ENCODE measurements at places on chromosomes 5 and 9. TPM values are rescaled to one million over a fixed set of nuclear protein-coding genes. Genes with fewer than 3 reads are reported as not detected.

- DNase-seq: peak; percentile 80
Measured at GRCh38 chr5:141757402-141757801, 75.4 kb upstream of the ARAP3 start.

- no peak for DNase-seq
Measured at GRCh38 chr9:27430750-27431535, 93.1 kb upstream of the IFNK start.

- no peak for DNase-seq
Measured at GRCh38 chr5:38373743-38374142, 115.4 kb downstream of the EGFLAM start.

GRCh38 chr9:31736581-31737179, 647.8 kb upstream of the ACO1 start:
- no peak for DNase-seq

- DNase-seq: no peak
Measured at GRCh38 chr5:180910735-180911134, 11.8 kb downstream of the BTNL8 start.

DNA sequence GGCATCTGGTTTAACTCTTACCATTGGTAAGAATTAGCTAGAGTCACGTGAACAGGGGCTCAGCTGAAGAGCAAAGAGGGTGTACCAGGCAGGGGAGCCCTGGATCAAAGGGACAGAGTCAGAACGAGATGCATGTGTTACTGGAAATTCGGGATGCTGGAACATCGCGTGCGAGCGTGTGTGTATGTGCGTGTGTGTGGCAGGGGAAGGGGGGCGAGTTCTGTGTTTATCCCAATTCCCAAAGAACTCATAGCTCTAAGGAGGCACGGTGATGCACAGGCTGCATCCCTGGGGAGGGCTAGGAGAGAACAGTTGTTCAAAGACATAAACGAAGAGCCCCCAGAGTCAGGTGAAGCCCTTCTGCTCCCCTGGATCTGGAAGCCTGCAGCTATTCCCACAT, 353.3 kb downstream of the GADD45G start:
- DNase-seq: no peak

DNA sequence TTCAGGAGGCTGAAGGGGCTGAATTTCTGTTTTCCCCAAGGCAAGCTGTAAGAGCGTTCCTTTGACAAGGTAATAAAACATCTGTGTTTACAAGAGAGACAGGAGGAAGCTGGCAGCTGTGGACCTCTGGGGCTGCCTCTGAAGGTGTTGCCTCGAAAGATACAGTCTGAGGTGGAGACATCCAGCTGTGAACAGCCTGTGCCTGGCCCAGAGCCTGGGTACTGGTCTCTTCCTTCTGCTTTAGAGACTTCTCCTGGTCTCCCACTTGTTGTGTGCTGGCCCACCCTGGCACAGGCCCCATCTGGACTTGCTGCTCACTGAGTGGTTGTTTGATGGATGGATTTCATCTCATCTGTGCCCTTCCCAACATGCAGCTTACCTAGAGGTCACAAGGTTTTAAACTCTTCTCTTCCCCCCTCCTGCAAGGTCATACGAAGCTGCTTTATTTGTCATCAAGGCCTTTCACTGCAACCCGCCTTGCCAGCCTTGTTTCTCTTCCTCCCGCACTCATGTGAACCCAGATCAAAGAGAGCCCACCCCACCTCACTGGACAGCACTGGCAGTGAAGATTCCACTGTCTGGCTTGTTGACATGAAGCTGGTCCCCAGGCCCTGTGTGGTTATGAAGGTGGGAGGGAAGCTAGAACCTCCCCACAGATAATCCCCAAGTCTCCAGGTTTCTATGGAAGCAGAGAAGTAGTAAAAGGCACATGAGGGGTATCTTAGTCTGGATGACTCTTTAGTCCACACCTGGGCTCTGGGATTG, 35.0 kb upstream of the ALDH1B1 start:
- no peak for DNase-seq

- no peak for DNase-seq
Measured at GRCh38 chr9:87551772-87552217, 54.1 kb downstream of the DAPK1 start.

DNA sequence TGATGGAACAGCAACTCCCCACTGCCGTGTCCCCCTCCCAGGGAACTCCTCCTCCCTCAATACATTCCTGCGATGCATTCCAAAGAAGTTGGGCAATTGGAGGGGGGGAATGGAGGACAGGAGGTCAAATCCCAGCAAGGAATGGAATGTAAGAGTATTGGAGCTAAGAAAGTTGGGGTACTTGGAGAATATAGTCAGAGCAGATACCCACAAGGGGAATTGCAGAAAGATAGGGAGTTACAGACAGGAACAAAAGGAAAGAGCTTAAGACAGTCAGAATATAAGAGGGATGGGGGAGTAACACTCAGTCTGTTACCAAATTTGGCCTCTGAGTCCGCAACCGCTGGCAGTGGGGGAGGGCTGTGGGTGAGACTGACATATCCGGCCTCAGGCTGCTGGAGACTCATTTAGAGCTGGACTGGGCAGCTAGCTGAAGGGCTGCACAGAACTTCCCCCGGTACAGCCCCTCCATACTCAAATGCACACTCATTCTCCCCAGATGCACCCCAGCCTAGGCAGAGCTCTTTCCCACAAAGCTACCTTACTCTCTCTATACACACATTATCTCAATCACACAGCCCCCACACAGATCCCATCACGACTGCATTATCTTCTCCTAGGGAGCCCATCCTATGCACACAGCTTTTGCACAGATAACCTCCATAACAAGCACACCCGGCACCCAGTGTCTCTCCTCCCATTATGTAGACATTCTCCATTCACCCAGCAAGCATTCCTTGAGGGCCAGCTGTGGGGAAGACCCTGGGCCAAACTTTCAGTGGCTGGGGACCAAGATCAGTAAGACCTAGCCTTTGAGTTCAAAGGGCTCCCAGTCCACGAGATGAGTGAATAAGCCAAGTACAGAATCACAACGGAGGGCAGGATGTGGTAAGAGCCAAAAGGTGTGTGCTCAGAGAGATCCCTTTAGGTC, 3.7 kb downstream of the TLN1 start:
- no peak for DNase-seq

- no peak for DNase-seq
Measured at GRCh38 chr5:154943527-154943926, 2.7 kb downstream of the MRPL22 start.

DNA sequence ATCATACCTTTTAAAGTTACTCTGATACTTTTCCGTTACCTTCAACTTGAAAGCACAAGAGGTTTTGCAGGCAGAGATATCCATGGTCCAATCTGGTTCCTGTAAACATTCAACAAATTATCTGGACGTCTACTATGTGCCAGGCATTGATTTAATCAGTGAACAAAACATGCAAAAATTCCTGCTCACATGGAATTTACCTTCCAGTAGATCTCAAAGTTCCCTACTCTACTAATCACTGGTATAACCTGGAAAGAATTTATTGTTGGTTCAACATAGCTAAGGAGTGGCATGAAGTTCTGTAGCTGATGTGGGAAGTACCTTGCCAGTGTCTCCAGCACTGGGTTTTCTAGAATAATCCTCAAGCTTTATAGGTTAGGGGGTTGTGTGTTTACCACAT, 9.8 kb downstream of the OCLN start:
- no peak for DNase-seq

- DNase-seq: no peak
Measured at GRCh38 chr5:134911285-134912206, 6.6 kb downstream of the PCBD2 start.

GRCh38 chr9:31520301-31521085, 864.0 kb upstream of the ACO1 start:
- no peak for DNase-seq

DNA sequence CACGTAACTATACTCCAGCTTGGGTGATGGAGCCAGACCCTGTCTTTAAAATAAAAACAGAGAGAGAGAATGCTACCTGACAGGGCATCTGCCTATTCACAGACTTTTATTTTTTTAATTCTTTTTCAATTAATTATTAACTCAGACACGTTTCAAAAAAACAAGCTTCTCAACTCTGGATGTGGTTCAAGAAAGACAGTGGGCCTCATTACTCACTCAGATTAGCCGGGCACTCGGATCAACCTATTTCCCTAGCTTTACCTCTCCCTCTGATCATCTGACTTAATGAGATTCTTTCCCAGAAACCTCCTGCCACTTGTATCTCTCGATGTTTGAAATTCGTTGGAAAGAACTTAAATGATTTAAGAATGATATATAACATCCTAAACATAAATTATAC, 134.1 kb downstream of the TRPM6 start:
- no peak for DNase-seq

- peak; percentile 85 for DNase-seq
Measured at GRCh38 chr5:115816226-115817081, at the start of gene CDO1. CDO1 (minus strand) TSS chr5:115816659; CDS start chr5:115816397, 262 bp downstream.

The DBH gene
- 1.2 TPM for polyA plus RNA-seq

The PAEP gene
- not detected for polyA plus RNA-seq

The ADCY2 gene
- not detected for polyA plus RNA-seq

The DOK3 gene
- polyA plus RNA-seq: 2.2 TPM

The TPPP gene
- polyA plus RNA-seq: 0.10 TPM

The CER1 gene
- not detected for polyA plus RNA-seq

The COX7C gene
- 675 TPM for polyA plus RNA-seq

The NTNG2 gene
- polyA plus RNA-seq: 6.1 TPM

The MYO10 gene
- polyA plus RNA-seq: 8.1 TPM
